ENCODE measurements at places on chromosomes 7 and 10. TPM values are rescaled to one million over a fixed set of nuclear protein-coding genes. Genes with fewer than 3 reads are reported as not detected.
A peak's percentile ranks its signal among the peaks of the same experiment; 100 is the strongest.

DNA sequence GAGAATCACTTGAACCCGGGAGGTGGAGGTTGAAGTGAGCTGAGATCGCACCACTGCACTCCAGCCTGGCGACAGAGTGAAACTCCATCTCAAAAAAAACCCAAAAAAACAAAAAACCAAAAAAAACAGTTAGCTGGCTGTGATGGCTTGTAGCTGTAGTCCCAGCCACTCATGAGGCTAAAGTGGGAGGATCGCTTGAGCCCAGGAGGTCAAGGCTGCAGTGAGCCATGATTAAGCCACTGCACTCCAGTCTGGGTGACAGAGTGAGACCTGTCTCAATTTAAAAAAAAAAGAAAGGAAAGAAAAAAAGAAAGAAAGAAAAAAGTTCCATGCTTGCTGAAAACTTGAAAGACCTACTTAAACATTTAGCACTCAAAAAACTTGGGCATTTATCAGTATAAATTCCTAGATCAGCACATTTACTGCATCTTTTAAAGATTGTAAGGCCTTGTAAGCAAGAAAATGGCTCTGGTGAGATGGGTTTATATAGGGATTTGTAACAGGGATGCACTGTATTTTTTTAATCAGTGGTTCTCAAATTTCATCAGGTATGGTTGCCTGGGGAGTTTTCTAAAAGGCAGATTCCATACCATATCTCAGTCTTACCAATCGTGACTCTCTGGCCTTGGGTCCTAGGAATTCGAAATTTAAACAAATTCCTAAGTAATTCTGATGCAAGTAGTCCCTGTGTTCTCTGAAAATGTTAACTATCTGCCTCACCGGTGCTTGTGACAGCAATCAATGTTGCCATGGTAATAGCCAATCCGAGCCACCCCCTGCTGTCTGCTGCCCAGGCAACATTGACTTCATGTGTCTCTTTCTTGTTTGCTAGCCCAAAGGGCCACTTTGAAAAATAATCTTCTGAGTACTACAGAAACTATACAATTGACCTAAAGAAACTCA lies 11.5 kb upstream of the NT5C2 start:
- no peak for DNase-seq

DNA sequence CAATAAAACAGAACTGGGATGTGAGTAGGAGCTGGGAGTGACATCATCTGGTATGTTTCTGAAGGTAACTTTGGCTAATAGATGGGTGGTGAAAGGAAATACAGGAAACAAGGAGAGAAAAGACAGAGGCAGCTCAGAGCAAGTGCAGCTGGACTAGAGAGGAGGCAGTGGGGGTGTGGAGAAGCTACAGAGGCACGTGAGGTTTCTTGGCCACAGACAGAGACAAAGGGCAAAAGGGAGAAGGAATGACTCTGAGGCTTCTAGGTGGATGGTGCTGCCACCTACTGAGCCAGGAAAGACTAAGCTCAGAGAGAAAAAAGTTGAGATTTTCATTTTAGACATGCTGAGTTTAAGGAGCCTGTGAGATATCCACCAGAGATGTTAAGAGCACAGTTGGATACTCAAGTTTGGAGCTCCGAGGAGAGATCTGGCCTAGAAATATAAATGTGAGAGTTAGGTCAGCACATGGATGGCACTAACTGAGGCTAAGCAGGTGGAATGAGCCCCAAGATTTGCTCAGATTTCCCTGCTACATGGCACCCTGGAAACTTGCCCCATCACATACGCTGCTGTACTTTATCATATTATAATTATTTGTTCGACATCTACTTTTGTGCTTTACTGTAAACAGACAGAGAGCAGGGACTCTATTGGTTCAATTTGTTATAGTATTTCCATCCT lies 293.0 kb upstream of the IMMP2L start:
- peak; percentile 48 for DNase-seq

The GRM8 gene
- total RNA-seq: 20.1 TPM

DNA sequence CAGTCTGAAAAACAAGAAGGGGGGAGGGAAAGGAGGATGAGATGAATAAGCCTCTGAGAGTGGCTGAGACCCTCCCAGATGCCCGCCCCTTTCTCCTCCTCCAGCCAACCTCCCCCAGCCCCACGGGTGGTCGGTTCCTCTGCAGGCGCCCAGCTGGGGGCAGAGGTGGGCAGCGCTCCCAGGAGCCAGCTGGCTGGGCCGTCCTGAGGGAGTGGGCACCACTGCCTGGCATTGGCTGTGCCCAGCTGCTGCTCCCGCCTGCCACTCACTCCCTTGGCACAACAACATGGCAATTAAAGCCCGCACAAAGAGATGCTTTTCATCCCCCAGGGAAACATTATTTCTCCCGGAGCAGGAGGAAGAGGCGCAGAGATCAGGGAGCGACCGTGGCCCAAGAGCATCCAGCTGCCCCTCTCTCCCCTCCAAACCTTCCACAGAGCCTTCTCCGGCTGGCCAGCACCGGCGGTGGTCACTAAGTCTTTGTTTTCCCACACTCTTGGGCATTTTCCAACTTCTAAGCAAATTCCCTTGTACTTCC lies 107.2 kb downstream of the SPDYE5 start:
- DNase-seq: peak; percentile 91

Measured in dorsolateral prefrontal cortex (tissue), 122 donors.